NCI-H1092 (cell line): ENCODE measurements at places on chromosomes 1 and 21.

- no peak for DNase-seq
Measured at GRCh38 chr1:184800876-184801275, 46.2 kb upstream of the EDEM3 start.

GRCh38 chr1:47224676-47225399, 7.2 kb downstream of the TAL1 start:
- no peak for DNase-seq

DNA sequence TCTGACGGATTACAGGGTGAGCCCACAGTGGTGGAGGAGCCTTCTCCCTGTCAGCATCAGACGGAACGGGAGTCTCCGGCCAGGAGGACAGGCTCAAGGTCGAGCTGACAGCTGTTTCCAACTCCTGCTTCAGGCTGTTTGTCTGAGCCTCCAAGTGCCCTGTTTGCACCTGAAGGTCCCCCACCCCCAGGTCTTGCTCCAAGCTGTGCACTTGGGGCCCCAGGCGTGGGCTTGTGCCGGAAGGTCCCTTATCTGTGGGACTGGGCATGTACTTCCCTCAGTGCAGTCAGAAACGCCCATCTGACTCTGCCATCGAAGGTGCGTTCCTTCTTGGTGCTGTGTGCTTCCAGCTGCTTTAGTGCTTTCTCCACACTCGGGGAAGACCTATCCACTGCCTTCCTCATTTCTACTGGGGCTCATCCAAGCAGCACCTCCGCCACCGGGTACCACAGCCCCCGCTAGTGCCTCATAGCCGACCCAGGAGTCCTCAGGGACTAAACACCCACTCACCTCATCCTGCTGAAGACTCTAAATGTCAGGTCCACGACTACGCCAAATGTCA, 29.5 kb upstream of the CR2 start:
- DNase-seq, result no peak

DNA sequence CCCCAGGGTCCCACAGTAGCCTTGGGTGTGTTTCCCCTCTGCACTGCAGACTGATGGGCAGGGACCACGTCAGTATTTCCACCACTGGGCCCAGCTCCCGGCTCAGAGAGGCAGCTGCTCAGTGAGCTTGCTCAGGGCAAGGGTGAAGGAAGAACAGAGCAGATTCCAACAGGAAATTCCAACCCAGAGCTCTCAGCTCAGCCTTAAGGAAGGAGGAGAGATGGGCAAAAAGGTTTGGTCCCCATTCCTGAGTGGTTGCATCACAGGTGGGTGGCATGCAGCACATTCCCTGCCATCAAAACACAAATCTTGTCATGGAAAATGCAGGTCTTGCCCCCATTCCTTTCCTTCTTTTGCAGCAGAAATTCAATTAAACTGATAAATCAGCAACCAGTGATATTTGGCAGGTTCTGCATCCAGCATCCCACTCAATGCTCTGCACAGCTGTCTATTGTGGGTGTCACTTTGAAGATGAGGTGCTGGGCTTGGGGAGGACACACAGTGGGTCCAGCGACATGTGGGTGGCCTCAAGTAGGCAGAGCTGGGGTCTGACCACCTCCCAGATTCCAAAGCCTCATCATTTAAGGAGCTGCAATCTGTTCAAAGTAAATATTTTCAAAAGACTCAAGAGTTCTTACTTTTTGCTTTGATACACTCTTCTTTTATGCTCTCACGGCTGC, 315.4 kb downstream of the DSCAM start:
- no peak for DNase-seq

- DNase-seq, result no peak
Measured at GRCh38 chr1:27951396-27951795, 8.4 kb upstream of the XKR8 start.
